ENCODE measurements at places on chromosomes 11 and 22.

GRCh38 chr11:128045094-128045725 is 542.1 kb downstream of the ETS1 start:
- no peak for DNase-seq

GRCh38 chr22:22171357-22172218 is 73.0 kb upstream of the VPREB1 start:
- no peak for DNase-seq

GRCh38 chr11:6667733-6668374 is 12.2 kb upstream of the DCHS1 start:
- no peak for DNase-seq

GRCh38 chr11:6705905-6706535 is 22.9 kb upstream of the MRPL17 start:
- DNase-seq: peak; percentile 58

DNA sequence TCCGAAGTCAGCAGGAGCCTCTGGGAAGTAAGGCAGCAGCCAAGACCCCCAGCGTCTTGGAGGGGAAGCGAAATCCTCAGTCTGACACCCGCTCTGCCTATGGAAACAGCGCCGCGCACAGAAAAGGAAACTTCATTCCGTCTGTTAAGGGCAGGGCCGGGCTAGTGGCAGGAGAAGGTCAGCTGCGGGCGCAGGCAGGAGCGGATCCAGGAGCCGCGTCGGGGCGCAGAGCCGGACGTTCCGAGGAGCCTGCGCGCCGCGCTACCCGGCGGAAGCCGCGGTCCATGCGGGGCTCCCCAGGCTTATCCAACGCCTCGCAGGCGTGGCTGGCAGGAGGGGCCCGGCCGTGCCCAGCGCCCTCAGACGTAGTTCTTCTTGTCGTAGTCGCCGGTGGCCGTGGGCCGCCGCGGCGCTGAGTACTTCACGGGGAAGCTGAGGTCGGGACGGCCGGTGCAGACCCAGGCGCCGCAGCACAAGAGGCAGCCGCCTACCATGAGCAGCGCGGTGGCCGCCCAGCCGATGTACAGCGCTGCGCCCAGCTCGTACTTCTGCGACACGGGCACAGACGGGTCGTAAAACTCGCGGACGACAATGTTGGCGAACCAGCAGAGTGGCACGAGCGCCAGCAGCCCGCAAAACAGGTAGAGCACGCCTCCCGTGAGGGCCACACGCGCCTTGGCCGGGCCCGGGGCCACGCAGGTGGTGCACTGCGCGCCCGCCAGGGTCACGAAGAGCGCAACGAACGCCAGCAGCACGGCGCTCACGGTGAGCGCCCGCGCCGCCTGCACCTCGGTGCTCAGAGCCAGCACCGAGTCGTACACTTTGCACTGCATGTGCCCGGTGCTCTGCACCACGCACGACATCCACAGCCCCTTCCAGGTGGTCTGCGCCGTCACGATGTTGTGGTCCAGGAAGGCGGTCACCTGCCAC is 705 bp downstream of the CLDN5 start:
- DNase-seq: peak; percentile 86

DNA sequence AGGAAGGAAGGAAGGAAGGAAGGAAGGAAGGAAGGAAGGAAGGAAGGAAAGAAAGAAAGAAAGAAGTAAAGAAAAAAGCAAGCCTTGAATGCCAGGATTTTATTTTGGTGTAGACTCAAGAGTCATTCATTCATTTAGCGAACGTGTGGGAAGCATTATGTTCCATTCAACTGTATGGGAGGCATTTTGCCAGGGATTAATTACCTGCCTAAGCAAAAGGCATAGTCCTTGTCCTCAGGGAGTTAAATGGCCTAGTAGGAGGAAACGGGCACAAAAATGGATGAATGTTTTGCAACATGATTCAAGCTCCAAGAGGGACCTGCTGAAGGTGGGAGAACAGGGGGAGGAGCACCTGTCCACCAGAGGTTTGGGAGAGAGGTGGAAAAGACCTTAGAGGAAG is 16.2 kb upstream of the ZNRF3 start:
- no peak for DNase-seq

- DNase-seq: no peak
These were observed 72.2 kb downstream of the CSNK2A3 start for GRCh38 chr11:11280826-11281225.

DNA sequence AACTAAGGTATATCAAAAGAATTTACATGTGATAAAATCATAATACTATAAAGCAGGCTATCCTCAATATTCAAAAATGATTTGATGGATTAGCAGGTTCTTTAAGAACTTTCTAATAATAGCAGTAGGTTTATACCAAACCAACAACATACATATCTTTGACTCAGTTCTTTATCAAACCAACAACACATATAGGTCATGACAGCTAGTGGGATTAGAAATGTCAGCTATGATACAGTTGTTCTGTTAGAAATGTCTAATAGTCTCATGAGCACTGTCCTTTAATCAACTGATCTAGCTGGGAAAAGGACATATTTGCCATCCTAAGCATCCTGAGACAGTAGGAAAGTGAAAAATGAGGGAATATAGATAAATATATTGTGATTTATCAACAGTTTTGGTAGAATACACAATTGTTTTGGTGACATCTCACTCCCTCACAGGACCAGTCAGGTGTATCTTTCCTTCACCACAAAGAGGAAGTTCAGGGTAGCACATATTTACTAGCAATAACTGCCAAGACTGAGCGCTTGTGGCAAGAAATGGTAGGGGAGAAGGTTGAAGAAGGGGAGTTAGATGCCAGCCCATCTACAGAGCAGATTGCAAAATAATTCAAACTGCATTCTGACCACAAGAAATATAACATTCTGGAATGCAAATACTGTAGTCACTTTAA is 90.8 kb upstream of the APOA1 start:
- DNase-seq: no peak

DNA sequence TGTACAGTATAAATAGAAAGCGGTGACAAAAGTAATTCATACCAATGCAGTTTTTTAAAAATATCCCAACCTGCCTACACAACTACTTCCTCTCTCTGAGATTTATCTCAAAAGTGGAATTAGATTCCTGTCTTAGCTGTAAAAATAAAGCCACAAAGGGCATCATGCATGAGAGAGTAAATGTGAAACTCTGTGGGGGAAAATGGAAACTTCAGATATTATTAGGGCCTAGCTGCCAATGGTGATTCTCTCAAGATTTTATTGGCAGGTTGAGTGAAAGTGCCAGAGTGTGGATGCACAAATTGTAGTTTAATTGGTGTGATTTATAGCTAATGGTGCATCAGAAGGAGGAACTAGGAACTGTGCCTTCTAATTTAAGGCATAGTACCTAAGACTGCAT is 356.9 kb upstream of the CCDC90B start:
- DNase-seq: no peak

DNA sequence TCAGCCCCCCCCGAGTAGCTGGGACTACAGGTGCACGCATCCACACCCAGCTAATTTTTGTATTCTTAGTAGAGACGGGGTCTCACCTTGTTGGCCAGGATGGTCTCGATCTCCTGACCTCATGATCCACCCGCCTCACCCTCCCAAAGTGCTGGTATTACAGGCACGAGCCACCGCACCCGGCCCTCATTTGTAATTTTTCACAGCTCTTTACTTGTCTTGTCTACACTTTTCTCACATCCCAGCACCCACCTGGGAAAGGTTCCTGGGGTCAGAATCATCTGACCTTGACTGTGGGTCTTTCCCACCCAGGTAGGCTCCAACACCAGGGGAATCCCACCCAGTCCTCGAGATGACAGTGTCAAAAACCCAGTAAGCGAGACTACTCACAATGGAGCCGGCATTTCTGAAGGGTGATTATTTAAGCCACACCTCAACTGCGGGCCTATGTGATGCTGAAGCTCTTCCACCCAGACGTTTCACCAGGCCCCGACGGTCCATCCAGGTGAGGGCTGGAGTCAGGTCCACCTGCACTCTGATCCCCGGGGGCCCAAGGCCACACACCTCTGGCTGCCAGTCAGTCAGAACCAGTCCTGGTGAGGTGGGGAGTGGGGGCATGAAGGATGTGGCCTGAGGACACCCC is 23.4 kb downstream of the CELSR1 start:
- no peak for DNase-seq

DNA sequence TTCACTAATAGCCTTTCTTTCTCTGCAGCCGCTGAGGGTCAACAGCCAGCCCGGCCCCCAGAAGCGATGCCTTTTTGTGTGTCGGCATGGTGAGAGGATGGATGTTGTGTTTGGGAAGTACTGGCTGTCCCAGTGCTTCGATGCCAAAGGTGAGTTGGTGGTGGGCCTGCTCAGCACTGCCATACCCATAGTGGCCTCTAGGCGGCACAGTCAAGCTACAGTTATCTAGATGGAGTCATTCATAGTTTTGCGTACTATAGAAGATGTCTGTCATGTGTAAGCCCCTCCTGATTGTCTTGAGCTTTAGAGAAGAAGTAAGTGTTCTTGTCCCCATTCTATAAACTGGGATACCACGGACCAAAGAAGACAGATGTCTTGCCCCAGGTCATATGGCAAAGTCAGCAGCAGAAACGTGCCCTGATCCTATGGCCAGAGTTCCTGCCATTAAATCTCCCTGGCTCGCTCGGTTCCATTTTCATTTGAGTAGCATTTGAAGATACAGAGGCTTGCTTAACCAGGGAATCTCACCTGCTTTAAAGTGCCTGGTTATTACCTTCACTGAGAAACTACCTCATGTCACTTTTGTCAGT is 42.1 kb upstream of the CRTAM start:
- DNase-seq: no peak

- DNase-seq: no peak
These were observed 5.9 kb downstream of the RHOG start for GRCh38 chr11:3834664-3835461.

- DNase-seq: no peak
These were observed 53.0 kb downstream of the MACROD1 start for GRCh38 chr11:64112771-64113461.

GRCh38 chr22:27877501-27877900 is 41.6 kb downstream of the PITPNB start:
- no peak for DNase-seq

- peak; percentile 92 for DNase-seq
These were observed 38.1 kb downstream of the LMO1 start for GRCh38 chr11:8225589-8226036.

DNA sequence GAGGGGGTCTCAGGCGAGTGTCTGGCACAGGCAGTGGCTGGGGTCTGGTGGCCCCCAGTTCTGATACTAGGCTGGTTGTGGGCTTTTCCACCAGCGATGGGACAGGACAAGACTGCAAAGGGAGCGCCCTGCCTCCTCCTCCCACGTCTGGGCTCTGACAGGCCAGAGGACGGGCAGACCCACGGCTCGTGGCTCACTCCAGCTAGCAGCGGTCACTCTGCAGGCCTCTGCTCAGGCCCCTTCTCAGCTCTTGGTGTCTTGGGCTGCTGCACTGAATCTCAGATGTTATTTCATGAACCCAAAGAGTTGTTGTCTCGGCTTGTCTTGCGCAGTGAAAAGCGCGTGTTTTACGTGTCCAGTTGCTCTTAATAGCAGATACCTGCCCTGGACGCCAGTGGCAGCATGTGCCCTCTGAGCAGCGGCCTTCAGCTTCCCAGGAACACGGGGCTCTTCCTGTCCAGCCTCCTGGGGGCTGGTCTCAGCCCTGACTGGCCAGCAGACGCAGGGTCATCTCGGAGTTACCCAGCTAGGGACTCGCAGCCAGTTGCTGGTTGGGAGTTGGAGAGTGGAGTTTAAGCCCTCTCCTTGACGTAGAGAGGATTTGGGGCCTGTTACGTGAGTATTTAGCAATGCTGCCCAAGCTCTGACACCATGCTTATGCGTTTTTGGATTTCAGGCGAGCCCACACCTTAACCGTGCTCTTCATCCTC is 9.6 kb downstream of the PTDSS2 start:
- DNase-seq: no peak

DNA sequence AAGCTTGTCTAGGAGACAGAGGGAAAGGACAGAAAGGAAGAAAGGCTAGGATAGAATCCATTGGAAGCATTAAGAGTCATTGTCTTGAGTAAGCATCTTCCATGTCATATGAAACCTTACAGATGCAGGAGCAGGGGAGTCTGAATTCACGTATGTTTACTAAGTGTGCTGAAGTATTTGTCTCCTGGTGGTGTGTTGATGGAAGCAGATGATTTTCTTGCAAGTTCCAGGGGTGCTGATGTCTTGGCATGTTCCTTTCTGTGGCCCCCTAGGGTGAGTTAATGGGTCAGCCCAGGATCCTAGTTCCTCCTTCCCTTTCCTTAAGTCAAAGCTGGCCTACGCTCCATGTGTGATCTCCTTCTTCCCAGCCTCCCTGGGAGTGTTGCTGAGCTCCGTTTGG is 110.2 kb downstream of the TEAD1 start:
- DNase-seq: no peak

GRCh38 chr11:10695833-10696232 is 2.3 kb upstream of the IRAG1 start:
- no peak for DNase-seq

DNA sequence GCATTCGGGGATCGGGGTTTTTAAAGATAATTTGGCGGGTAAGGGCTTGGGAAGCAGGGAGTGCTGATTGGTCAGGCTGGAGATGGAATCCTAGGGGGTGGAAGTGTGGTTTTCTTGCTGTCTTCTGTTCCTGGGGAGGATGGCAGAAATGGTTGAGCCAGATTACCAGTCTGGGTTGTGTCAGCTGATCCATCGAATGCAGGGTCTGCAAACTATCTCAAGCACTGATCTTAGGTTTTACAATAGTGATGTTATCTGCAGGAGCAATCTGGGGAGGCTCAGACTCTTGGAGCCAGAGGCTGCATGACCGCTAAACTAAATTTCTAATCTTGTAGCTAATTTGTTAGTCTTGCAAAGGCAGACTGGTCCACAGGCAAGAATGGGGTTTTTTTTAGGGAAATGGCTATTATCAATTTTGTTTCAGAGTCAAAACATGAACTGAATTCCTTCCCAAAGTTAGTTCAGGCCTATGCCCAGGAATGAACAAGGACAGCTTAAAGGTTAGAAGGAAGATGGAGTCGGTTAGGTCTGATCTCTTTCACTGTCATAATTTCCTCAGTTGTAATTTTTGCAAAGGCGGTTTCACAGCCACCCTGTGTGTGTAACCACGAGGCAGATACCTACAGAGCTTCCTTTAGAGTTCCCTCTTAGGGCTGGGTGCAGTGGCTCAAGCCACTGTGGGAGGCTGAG is 10.2 kb downstream of the SCGB1A1 start:
- no peak for DNase-seq

DNA sequence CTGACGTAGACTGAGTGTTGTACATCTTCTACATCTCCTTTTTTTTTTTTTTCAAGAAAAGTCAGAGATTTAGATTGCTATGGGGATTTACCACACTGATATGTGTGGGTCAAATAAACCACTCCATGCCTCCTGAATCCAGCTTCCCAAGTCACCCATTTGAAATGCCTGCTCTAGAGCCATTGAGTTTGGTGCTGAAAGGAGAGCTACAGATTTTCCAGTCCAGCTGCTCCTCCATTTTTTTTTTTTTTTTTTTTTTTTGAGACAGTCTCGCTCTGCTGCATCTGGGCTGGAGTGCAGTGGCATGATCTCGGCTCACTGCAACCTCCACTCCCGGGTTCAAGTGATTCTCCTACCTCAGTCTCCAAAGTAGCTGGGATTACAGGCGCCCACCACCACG is 115.2 kb upstream of the TIMP3 start:
- DNase-seq: no peak
